ENCODE measurements at places on chromosomes 16 and 17.

DNA sequence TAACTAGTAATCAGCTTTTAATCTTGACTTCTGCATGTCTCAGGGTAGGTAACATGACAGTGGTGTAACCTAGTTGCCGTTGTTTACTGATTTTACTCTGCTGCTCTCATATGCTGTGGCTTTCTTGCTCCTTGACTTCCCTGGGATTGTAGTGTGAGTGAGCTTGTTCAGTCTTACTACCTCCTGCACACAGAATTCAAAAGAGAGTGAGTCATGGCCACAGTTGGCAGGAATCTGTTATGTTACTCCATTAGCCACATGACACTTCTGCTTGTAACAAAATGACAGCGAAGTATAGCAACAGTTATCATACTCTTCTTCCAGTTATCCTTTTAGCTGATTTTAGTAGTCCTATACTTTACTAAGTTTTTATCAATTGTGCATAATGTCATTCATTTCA lies 18.8 kb downstream of the TNRC6A start:
- no peak for DNase-seq

DNA sequence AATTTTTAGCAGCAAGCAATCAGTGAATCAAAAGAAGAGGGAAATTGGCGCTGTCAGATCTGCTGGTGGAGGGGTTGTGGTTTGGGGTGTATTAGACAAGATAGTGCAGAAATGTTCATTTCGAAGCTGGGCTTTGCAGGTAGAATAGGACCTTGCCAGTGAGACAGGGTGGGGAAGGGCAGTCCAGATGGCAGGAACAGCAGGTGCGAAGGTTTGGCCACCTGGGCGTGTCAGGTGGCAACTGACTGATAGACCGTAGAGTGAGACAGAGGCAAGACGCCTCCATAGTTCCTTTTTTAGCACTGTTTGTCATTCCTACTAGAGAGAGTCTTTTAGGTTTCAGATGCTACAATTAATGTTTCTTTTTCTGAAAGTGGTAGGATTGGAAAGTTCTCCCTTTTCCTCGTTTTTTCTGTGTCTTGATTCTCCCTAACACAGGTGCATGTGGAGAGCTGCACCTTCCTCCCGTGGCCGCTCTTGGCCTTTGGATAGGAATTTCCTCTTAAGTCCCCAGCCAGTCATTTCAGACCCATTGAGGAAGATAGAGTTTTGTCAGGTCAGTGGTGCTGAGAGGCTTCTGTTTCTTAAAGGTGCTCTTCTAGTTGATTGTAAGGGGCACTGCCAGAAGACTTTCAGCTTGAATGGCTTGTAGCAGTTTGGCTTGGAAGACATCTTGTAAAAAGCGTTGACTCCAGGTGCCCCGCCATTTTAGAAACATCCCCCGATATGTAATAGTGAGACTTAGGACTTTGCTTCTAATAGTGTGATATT lies 315.6 kb downstream of the SNX29 start:
- DNase-seq, result no peak

- no peak for DNase-seq
Observed at GRCh38 chr16:55294129-55294528, 29.9 kb upstream of the IRX6 start.

DNA sequence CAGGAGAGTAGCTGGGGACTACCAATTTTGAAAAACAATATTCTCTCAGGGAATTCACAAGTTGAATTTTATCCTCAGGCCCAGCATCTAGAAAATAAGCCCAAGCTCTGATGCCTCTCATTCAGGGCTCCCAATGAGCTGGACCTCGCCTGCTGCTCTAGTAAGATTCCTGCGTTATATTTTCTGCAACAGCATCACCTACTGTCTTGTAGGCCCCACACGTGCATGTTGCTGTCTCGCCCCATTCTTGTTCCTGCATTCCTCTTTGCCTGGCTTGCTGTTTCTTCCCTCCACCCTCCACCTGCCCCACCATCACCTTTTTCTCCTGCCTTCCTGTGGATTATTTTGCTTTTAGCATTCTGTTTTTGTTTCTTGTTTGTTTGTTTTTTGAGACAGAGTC lies 8.3 kb upstream of the ST6GALNAC2 start:
- DNase-seq, result no peak

GRCh38 chr17:57293077-57293476 lies 36.8 kb downstream of the MSI2 start:
- DNase-seq, result no peak

DNA sequence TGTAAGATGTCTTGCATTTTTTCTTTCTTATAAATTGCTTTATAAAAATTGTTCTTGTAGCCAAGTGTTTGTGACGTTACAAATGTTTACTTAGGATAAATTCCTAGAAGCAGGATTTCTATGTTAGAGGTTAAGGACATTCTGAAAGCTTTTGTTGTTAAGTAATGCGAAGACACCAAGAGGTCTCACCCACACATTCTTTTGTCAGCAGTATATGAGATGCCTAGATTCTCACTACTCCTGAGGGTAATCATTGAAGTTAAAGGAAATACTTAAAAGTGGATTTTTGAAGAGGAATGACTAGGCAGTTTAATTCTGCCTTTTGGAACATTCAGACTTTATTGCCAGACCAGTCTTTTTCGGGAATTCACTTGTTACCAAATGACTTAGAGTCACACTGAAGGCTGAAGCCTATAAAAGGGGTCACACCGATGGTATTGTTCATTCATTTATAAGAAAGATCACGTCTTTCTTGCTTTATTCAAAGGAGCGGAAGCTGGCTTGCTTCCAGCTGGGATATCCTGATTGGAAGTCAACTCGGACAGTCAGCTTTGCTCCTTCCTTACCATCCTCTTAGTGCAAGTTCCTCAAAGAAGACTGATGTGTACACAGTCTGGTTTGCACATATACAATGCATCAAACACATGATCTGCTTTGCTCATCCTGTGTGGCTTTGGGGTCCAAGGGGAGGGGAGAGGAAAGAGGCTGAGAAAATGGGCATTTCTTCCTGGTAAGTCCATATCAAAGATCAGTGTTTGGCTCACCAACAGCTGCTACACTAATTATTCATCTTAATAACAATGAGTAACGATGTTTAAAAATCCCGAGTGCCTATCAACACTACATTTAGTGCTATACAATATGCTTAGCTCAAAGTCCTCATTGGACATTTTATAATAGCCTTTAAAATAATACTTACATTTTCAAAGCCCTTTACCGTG lies 160.0 kb downstream of the MAP2K6 start:
- DNase-seq, result no peak

DNA sequence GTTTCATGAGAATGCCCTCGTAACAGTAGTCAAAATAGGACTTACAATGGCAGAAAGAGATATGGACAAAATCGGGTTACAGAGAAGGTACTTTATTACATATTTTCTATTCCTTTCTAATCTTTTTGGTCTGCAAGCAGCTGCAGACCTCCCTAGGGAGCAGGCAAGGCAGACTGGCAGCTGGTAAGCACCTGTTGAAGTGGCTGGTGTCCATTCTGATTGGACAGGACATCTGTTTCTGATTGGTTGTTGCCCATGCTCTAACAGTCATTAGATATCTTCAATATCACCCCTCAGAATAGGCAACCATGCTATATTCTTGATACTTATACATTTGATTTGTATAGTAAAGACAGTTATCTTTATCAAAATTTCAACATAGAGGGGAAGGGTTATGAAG lies 606.3 kb downstream of the KCNJ2 start:
- no peak for DNase-seq

DNA sequence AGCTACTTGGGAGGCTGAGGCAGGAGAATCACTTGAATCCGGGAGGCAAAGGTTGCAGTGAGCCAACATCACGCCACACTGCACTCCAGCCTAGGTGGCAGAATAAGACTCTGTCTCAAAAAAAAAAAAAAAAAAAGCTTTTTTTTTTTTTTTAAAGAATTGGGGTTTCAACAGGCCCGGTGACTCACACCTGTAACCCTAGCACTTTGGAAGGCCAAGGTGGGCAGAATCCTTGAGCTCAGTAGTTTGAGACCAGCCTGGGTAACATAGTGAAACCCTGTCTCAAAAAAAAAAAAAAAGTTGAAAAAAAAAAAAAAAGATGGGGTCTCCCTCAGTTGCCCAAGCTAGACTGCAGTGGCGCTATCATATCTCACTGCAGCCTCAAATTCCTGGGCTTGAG lies 6.6 kb upstream of the HEXIM2 start:
- no peak for DNase-seq

- no peak for DNase-seq
Observed at GRCh38 chr16:53948734-53949430, 244.9 kb downstream of the FTO start.

DNA sequence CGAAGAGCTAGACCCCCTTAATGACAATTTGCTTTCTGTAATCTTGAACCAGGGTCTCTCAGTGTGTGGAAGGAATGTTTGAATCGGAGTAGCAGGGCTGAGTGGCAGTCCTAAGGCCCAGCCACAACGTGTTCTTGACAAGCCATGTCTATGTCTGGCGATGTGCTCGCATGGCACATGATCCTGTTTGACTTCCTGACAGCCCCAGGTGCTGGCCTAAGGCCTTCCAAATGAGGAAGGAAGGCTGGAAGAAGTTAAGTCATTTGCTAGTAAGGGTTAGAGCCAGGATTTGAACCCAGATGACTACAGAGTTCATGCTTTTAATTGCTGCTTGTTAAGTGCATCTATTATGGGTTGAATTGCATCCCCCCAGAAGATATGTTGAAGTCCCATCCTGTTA lies 486.7 kb downstream of the MAF start:
- DNase-seq, result no peak

GRCh38 chr17:68514831-68515635 lies 2.8 kb downstream of the PRKAR1A start:
- DNase-seq, result peak; percentile 16

DNA sequence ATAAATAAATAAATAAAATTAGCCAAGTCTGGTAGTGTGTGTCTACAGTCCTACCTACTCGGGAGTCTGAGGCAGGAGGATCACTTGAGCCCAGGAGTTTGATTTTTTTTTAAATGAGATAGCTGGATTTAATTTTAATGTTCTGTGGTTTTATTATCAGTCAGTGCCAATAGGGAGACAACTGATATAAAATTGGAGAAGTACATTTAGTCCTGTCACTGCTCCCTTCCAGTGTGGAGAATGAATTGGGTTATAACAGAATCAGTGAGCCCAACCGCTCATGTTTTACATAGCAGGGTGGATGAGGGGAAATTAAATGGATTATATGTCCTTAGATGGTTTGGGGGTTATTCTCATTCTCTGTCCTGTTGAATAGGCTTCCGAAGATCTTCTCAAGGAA lies 6.2 kb downstream of the NME1 start:
- no peak for DNase-seq

DNA sequence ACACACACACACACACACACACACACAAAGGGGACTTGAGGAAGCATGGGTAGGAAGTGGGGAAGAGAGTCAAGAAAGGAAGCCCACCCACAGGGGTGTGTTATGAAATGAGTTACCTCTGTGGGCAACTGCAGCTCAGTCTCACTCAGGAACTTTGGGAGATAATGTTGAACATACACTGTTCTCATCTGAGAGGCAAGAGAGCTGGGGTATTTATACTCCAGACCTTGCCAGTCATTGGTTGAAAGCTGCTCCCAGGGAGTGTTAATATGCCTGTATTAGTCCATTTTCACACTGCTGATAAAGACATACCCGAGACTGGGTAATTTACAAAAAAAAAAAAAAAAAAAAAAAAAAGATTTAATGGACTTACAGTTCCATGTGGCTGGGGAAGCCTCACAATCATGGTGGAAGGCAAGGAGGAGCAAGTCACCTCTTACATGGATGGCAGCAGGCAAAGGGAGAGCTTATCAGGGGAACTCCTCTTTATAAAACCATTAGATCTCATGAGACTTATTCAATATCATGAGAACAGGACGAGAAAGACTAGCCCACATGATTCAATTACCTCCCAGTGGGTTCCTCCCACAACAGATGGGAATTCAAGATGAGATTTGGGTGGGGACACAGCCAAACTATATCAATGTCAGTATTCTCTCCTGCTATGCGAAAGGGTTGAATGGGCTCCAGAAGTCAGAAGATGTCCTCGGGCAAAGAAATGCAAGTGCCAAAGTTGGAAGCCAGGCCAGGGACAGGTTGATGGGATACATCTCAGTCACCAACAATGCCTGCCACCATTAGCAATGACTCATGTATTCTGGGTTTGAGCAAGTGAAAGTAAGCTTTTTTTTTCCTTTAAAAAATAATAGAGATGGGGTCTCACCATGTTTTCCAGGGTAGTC lies 270.5 kb downstream of the MRTFB start:
- DNase-seq, result no peak

DNA sequence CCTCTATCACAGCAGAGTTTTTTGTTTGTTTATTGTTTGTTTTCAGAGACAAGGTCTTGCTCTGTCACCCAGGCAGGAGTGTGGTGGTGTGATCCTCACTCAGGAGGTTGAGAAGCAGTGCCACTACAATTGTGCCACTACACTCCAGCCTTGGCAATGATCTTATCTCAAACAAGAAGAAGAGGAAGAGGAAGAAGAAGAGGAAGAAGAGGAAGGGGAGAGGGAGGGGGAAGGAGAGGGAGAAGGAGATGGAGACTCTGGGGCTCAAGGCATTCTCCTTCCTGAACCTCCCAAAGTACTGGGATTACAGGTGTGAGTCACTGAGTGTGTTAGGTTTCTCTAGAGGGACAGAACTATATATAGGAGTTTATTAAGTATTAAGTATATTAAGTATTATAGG lies 17.1 kb upstream of the C17orf58 start:
- DNase-seq, result no peak

GRCh38 chr17:49498029-49498615 lies 3.0 kb downstream of the NGFR start:
- DNase-seq, result peak; percentile 16

- no peak for DNase-seq
Observed at GRCh38 chr17:37465069-37465616, 24.5 kb upstream of the DUSP14 start.

GRCh38 chr16:78607022-78607421 lies 507.6 kb downstream of the WWOX start:
- no peak for DNase-seq

DNA sequence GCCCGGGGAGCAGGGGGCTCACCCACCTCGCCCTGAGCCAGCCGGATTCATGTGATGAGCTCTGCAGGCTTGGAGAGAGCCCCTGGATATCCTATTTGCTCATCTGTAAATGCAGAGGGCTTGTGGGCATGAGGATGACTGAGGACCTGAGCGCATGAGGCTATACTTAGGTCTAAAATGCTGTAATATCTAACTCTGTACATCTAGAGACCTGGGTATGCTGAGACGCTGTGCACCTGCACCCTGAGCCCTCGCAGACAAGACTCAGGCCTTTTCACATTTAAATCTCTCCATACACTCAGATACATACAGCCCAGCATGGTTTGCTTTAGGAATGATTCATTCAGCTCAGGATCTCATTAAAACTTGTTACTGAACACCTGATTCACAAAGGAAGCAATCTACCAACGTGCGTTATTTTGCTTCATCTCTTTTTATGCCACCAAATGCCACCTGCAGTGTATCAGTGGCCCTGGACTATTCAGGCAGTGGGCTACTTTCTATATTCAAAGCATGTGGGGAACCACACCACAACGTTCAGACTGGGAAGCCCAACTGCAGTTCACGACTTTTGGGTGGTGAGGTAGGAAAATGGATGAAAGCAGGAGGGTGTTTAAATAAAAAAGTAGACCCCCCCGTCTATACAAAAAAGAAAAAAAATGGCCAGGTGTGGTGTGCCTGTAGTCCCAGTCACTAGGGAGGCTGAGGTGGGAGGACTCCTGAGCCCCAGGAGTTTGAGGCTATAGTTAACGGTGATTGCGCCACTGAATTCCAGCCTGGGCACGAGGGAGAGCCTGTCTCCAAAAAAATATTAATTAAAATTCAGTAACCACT lies 12.0 kb downstream of the USP7 start:
- no peak for DNase-seq

All from NCI-H1417 (cell line).